ENCODE measurements at places on chromosomes 5 and 9.
A peak's percentile ranks its signal among the peaks of the same experiment; 100 is the strongest.

DNA sequence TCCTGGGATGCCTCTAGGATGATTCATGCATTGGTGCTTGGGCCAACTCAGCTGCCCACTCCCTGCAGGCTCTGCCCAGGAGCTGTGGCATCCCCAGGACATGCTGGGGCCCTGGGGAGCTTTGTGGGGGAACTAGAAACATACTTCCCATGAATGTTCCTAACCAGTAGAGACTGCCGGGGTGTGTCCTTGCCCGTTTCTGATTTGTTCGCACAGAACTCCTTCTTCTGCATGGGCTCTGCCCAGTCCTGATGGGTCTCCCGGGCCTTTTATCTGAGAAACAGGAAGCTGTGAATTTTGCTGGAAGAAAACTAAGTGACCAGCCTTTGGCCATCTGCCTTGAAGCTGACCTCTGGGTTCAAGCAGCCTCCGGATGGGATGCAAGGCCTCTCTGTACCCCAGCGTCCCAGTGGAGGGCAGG is 71.6 kb upstream of the RNU6ATAC start:
- peaks cover 27% of the 10 kb centered on the region for H3K27me3 ChIP-seq
- no peak for DNase-seq
- no peak overlapping the region for H3K4me3 ChIP-seq
- H3K36me3 ChIP-seq, result no peaks in the 10 kb centered on the region

DNA sequence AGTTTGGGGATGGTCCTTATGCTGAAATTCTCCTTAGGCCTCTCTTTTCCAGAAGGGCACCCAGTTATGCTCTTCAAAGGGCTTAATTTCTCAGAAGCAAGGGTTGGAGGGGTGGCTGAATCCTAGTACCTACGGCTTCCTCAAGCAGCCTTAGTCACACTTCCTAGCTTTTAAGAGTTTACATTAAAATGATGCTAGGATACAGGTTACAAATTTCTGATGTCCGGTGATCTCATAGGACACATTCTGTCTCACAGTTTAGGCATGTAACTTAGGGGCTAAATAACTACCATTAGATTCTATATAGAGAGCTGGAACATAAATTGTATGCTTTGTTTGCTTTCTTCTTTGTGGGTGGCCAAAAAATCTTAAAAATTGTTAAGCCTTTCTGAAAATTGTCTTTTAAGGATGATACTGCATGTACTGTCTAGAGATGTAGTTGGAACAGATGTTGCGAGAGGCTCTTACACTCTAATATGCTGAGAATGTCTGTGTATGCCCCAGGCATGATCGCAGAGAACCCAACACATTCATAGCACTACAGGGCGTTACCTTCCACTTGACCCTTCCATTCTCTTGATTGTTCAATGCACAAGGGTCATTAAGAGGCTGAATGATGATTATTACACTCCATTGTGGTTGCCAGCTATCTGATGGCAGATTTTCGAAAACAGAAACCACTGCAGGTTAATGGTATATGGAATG is 139.1 kb downstream of the TMEM38B start:
- no peak overlapping the region for H3K4me3 ChIP-seq
- H3K27me3 ChIP-seq, result peaks cover 8% of the 10 kb centered on the region
- H3K27ac ChIP-seq, result no peak overlapping the region

DNA sequence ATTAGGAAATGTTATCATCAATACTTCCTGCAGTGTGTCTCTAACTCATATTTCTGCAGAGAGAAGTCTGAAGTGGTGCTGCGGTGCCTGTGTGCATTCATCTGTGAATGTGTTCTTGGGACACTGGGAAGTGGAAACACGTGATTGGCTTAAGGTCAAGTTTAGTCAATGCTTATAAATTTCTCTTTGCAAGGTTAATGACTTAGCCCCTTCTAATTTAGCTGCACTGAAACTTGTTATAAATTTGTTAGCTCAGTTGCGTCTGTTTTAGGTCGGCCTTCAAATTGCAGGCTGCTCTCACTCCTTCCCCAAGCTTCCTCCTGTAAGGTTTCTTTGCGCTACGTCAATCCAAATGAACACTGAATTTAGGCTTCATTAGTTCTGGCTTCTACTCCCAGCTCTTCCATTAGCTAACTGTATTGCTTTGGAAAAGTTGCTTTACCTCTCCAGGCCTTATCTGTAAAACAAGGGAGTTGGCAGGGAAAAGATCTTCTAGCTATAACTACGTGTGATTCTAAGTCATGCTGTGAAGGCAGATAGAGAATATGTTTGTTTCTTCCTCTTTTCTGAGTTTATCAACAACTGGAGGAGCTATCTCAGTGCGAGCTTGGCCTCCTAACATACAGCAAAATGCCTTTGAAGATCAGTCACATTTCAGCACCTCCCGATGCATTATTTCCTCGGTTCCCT is 341.8 kb downstream of the NFIB start:
- DNase-seq, result no peak
- H3K27ac ChIP-seq, result no peak overlapping the region
- no peaks in the 10 kb centered on the region for H3K4me1 ChIP-seq
- H3K4me3 ChIP-seq, result no peak overlapping the region

DNA sequence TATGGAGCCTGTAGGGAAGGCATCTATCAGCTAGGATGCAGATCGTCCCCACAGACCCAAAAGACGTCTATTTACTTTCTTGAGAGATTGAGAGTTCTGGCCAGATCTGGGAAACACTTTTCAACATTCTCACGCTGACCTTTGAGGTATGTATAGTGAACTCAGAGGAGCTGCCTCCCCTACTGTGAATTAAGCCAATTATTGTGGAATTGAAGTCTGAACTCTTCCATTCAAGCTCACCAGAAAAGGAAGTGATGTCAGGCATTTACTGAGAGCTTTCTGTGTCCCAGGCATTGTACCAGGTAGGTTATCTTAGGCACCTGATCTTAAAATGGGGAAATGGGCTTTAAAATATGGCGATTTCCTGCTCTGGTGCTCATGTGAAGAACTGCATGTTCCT is 136.5 kb downstream of the SV2C start:
- H3K36me3 ChIP-seq, result no peaks in the 10 kb centered on the region
- H3K4me3 ChIP-seq, result no peak overlapping the region
- no peaks in the 10 kb centered on the region for H3K4me1 ChIP-seq
- DNase-seq, result no peak
- no peak overlapping the region for H3K27ac ChIP-seq

- peaks cover 29% of the 10 kb centered on the region for H3K36me3 ChIP-seq
- peaks cover 37% of the 10 kb centered on the region for H3K4me1 ChIP-seq
- peak; percentile 66 for DNase-seq
These were observed 15.2 kb downstream of the GBGT1 start for GRCh38 chr9:133148199-133149129.

- no peak for DNase-seq
- peak overlapping the region; percentile 91 for H3K27ac ChIP-seq
- H3K27me3 ChIP-seq, result no peaks in the 10 kb centered on the region
These were observed 5.7 kb downstream of the B4GALT7 start for GRCh38 chr5:177605667-177606066.

DNA sequence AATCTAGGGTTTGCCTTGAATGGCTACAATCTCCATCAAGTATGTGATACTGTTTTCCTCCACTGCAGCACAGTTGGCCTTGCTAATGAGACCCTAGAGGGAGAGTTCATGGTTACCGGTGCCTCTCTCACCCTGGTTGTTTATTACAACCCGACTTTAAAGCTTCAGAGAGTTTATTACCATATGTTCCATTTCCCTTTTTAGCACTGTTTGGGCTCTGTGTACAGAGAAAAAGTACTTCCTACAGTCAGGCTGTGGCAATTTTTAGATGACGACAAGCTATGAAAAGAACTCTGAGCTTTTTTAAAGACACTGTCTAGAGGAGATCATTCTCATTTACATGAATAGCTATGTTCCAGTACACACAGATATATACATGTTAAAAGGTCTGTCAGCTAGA is 48.8 kb upstream of the PLCXD3 start:
- DNase-seq, result no peak
- H3K4me3 ChIP-seq, result no peak overlapping the region
- no peaks in the 10 kb centered on the region for H3K27me3 ChIP-seq

DNA sequence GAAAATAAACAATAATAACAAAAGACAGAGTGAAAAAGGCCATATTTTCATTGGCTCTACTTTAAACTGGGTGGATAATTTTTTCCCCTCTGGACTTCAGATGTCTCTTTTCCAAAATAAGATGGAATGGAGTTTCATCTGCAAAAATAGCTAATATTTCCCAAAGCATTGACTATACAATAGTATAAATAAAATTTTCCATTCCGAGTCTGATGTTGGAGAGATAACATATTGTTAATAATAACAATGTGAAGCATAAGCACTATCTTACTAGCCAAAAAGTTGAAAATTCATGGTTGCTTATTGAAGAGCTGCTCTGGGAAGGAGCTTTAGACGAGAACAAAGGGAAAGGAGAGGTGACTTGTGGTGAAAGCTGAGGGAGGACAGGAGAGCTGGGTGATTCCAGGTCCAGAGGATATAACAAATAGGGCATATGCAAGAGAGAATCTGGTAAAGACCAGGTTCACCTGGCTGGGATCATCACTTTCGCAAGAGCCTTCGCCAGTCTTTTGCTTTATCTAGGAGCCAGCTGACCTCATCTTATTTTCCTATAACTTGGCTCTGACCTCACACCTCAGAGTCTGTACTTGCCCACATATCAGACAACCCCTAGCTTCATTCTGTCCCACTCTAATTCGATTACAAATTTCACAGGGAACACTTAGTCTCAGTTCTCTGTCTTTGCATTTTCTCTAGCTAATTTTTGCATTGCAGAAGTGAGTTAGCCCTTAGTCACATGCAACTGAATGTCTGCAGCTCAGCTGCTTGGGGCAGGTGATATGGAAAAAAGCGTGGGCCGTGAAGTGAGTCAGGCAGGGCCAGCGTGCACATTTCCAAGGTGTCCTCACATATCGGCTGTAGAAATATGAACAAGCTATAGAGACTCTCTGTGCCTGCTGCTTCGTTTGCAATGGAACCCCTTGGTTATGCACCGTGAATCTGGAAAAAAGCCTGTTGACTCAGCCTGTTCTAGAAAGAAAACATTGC is 7.6 kb upstream of the ZNF474 start:
- no peaks in the 10 kb centered on the region for H3K36me3 ChIP-seq
- DNase-seq, result no peak
- H3K27me3 ChIP-seq, result no peaks in the 10 kb centered on the region
- no peak overlapping the region for H3K4me3 ChIP-seq

- H3K27me3 ChIP-seq, result no peaks in the 10 kb centered on the region
- H3K4me1 ChIP-seq, result no peaks in the 10 kb centered on the region
- no peak overlapping the region for H3K27ac ChIP-seq
- DNase-seq, result no peak
- no peaks in the 10 kb centered on the region for H3K36me3 ChIP-seq
These were observed 581.8 kb upstream of the C9orf72 start for GRCh38 chr9:28155067-28155466.

GRCh38 chr9:18319918-18320445 is 154.0 kb upstream of the ADAMTSL1 start:
- no peak overlapping the region for H3K4me3 ChIP-seq
- H3K27ac ChIP-seq, result no peak overlapping the region
- H3K36me3 ChIP-seq, result peaks cover 2% of the 10 kb centered on the region
- H3K4me1 ChIP-seq, result no peaks in the 10 kb centered on the region
- no peaks in the 10 kb centered on the region for H3K27me3 ChIP-seq
- DNase-seq, result no peak

Measured in central memory CD8-positive, alpha-beta T cell (primary cell).